ENCODE measurements at places on chromosomes 1 and 21. TPM values are rescaled to one million over a fixed set of nuclear protein-coding genes. Genes with fewer than 3 reads are reported as not detected.

The GABRD gene
- total RNA-seq = not detected

The NPR1 gene
- total RNA-seq = 0.07 TPM

The NMNAT2 gene
- 0.50 TPM for total RNA-seq

The ITLN1 gene
- total RNA-seq = not detected

The PIGR gene
- not detected for total RNA-seq

The CFAP141 gene
- not detected for total RNA-seq

The WNT9A gene
- 4.1 TPM for total RNA-seq

The MXRA8 gene
- total RNA-seq = 139 TPM

The LAMTOR2 gene
- 62.6 TPM for total RNA-seq

The TCHH gene
- total RNA-seq = 0.86 TPM

The PGLYRP4 gene
- not detected for total RNA-seq

The LPAR3 gene
- total RNA-seq = 0.91 TPM

The MLLT11 gene
- 77.4 TPM for total RNA-seq

The MAP10 gene
- total RNA-seq = 2.5 TPM

The AADACL4 gene
- total RNA-seq = not detected

The DYNLT5 gene
- not detected for total RNA-seq

The OR2L13 gene
- not detected for total RNA-seq

The FAM167B gene
- 0.64 TPM for total RNA-seq

The DISP3 gene
- 0.34 TPM for total RNA-seq

The INAVA gene
- total RNA-seq = 10.3 TPM

The IPO13 gene
- 31.0 TPM for total RNA-seq

The CLEC20A gene
- total RNA-seq = not detected

The CCDC24 gene
- total RNA-seq = 4.3 TPM
